ENCODE measurements at places on chromosomes 3 and 15. TPM values are rescaled to one million over a fixed set of nuclear protein-coding genes. Genes with fewer than 3 reads are reported as not detected.

GCNT3 gene
- not detected for total RNA-seq

GRCh38 chr3:50168388-50168787, 13.3 kb downstream of the SEMA3F start:
- no peak overlapping the region for H3K4me3 ChIP-seq
- H3K36me3 ChIP-seq, result no peaks in the 10 kb centered on the region
- DNase-seq, result no peak
- H3K27ac ChIP-seq, result no peak overlapping the region
- no peaks in the 10 kb centered on the region for H3K27me3 ChIP-seq
- H3K4me1 ChIP-seq, result no peaks in the 10 kb centered on the region

- peak overlapping the region; percentile 54 for H3K27ac ChIP-seq
- no peaks in the 10 kb centered on the region for H3K36me3 ChIP-seq
- no peak overlapping the region for H3K4me3 ChIP-seq
- no peak for DNase-seq
- peaks cover 84% of the 10 kb centered on the region for H3K4me1 ChIP-seq
Measured at GRCh38 chr15:38534691-38535090, 29.9 kb downstream of the RASGRP1 start.

RPUSD3 gene
- 17.7 TPM for total RNA-seq

ISY1 gene
- 72.8 TPM for total RNA-seq

- H3K27me3 ChIP-seq, result no peaks in the 10 kb centered on the region
- no peak overlapping the region for H3K27ac ChIP-seq
- no peak for DNase-seq
- no peak overlapping the region for H3K4me3 ChIP-seq
- no peaks in the 10 kb centered on the region for H3K36me3 ChIP-seq
Measured at GRCh38 chr15:48418343-48418742, 87.1 kb downstream of the DUT start.

DISP2 gene
- 0.05 TPM for total RNA-seq

DNA sequence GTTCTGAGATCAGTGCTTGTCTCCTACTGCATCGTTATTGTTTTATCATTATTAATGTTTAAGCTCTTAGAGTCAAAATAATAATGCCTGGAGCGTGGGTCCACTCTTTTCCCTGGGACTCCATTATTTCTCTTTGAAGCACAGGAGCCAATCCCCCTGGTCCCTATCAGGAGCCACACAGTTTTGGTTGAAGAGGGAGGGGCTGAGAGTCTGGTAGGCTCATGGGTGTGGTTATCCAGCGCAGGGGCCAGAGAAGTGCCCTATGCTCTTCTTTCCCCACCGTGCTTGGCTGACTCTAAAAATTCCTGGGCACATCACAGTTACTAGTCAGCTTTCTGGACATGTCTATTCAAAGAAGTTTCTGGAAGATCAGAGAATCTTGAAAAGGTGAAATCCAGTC, 121.5 kb downstream of the DNAJB8 start:
- no peaks in the 10 kb centered on the region for H3K4me1 ChIP-seq
- H3K27ac ChIP-seq, result no peak overlapping the region
- H3K4me3 ChIP-seq, result no peak overlapping the region
- H3K27me3 ChIP-seq, result no peaks in the 10 kb centered on the region
- H3K36me3 ChIP-seq, result no peaks in the 10 kb centered on the region
- DNase-seq, result no peak

- DNase-seq, result no peak
- H3K36me3 ChIP-seq, result no peaks in the 10 kb centered on the region
- H3K27me3 ChIP-seq, result no peaks in the 10 kb centered on the region
- no peaks in the 10 kb centered on the region for H3K4me1 ChIP-seq
Measured at GRCh38 chr3:115996420-115997108, 373.3 kb downstream of the GAP43 start.

DNA sequence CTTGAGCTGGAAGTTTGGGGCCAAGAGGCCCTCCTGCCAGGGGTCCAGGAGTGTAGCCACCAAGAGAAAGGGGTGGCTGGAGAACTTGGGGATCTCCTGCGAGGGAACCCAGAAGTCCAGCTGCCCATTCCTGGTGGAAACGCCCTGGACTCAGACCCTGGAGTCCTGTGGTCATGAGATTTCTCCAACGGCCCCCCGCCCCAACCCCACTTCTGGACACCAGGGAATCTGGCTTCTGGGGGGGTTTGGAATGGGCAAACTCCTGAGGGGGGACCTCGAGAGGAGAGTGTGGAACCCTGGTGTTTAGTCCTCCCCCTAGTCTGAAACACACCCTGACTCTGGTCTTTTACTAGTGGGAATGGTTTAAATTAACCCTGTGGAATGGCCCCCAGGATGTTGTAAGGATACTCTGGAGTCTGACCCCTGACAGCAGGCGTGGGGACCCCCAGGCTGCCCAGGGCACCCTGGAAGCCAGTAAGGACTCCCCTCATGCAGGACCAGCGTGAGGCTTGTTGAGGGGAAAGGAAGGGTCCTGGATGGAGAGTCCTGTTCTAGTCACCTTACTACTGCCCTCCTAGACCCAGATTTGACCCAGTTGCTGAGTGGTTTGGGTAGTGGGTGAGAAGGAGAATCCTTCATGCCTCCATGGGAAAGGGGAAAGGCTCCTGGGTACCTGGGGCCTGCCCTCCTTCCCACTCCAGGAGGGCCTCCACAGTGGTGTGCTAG, 540 bp downstream of the KLHDC8B start:
- peaks cover 20% of the 10 kb centered on the region for H3K4me1 ChIP-seq
- peaks cover 5% of the 10 kb centered on the region for H3K36me3 ChIP-seq
- peak overlapping the region; percentile 95 for H3K4me3 ChIP-seq
- no peak for DNase-seq
- H3K27ac ChIP-seq, result peak overlapping the region; percentile 58

DNA sequence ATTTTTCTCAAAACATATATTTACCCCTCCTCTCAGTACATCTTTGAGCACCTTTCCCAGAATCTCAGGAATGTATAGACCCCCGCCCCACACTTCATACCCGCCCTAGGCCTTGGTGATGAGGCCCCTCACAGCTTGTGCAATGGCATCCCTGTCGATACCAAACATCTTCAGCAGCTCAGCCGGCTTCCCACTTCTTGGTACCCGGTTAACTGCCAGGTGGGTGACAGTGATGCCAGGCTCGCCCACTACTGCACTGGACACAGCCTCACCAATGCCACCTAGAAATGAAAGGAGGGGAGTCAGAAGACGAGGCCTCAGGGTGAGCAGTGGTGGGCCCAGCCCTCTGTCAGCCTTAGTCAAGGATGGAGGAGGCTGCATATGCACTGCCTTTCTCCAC, 30.2 kb downstream of the TKT start:
- H3K36me3 ChIP-seq, result peaks cover 16% of the 10 kb centered on the region
- H3K4me1 ChIP-seq, result no peaks in the 10 kb centered on the region
- no peak overlapping the region for H3K4me3 ChIP-seq
- no peaks in the 10 kb centered on the region for H3K27me3 ChIP-seq

GRCh38 chr15:62444104-62445022, 279.3 kb upstream of the C2CD4B start:
- H3K36me3 ChIP-seq, result no peaks in the 10 kb centered on the region
- no peak for DNase-seq
- H3K27me3 ChIP-seq, result no peaks in the 10 kb centered on the region
- no peaks in the 10 kb centered on the region for H3K4me1 ChIP-seq

Measured in naive thymus-derived CD4-positive, alpha-beta T cell (primary cell).